ENCODE measurements at places on chromosomes 16 and 17.
A peak's percentile ranks its signal among the peaks of the same experiment; 100 is the strongest.

DNA sequence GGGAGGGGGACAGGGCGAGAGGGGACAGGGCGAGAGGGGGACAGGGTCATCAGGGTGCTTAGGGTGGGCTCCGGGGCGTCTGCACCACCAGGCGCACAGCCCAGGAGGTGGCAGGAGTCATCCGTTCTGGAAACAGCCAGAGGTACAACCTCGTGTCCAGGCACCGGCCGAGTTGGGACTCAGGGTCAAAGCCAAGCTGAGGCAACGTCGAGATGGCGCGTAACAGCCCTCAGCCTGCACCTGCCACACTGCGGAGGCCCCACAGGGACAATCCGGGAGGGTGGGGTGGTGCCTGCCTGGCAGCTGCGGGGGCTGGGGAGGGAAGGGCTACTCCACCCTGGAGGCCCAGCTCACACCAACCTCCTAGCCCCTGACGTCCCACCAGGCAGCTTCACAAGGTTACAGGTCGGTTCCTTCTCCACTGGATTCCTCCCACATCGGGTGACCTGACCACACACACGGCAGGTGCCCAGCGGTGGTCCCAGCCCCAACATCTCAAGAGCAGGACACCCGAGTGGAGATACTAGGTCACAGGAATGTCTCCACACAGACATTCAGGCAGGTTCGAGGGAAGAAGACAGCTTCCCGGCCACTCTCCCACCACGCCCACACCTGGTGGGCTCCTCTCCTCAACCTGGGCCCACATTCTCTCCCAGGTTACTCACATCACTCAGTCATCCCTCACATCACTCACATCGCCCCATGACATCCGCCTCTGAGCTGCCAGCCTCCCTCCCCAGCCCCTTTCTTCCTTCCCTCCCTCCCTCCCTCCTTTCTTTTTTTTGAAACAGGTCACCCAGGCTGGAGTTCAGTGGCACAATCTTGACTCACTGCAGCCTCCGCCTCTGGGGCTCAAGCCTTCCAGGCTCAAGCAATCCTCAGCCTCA lies 47.3 kb downstream of the RPH3AL start:
- no peak for DNase-seq

DNA sequence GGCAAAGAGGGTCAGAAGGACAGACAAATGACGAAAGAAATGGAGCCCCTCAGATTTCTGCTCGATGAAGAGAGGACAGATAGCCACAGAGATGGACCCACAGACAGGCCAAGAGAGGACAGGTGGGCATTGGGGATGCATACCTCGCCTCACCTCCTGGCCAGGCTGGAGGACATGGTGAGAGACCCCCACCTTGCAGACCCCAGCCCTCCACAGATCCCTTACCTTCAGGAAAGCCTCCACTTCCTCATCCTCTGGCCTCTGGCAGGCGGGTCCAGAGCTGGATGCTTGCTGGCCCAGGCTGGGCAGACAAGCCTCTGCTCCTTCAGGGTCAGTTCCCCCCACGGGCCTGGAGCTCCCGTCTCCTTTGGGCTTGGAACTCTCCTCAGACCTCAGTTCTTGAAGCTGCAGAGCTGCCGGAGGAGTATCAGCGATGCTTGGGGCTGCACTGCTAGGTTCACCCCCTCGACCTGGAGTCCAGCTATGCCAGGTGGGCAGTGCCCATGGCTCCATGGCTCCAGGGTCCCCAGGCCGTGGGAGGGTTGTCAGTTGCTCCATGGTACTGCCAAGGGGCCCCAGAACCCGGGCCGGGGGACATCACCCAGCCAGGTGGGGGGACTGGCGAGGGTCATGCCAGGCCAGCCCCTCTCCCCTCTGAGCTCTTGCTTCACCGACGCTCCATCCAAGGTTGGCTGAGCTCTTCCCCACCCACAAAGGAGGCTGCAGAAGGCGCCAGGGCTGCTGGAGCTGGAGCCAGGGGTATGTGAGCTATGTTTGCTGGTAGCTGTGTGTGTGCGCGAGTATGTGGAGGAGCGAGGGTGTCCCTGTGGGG lies 1.0 kb downstream of the TSPOAP1 start:
- DNase-seq, result no peak

- DNase-seq, result no peak
Observed at GRCh38 chr17:71600137-71600789, 520.6 kb upstream of the SOX9 start.

DNA sequence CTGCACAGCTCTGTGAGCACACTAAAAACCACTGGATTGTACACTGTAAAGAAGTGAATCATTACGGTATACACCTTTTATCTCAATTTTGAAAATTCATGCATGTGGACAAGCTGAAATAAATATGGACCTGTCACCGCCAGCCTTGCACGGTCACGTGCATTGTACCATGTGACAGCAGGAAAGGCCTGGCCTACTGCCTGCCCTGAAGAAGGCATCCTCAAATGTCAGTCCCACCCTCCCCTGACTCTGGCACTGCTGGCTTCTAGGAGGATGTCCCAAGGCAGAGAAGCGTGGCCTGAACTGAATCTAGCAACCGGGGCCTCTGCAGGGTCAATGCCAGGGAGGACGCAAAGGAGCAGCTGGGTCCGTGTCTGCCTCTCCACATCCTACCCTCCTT lies 34.6 kb downstream of the SLC38A8 start:
- DNase-seq, result no peak

DNA sequence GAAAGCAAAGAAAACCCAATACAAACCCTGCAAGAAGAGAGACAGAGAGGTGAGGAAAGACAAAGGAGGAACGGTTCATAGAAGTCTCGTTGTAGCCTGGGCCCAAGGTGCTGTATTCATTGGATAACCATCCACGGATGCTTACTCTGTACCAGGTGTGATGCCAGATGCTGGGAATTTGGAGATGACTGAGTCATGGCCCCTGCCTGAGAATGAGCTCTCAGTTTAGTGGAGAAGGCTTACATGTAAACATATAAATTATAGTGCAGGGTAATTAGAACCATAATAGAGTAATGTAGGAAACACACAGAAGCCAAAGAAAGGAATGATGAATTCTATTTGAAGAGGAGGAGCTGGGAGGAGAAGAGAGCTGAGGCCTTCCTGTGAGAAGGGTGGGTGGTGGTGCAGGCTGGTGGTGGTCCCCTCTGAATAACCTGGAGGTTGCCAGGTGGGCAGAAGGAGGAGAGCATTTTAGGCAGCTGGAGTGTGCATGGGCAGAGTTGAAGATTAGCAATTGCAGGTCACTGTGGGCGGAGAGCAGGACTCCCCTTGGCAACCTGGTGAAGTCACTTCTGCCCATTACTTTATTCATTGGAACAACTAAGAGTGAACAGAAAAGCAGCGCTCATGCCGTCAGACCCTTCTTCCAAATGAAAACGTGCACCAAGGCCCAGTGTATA lies 7.7 kb upstream of the ZG16 start:
- no peak for DNase-seq

GRCh38 chr16:6190776-6191175 lies 1093.2 kb upstream of the EEF2KMT start:
- DNase-seq, result no peak

GRCh38 chr17:80323982-80324381 lies 63.3 kb downstream of the RNF213 start:
- no peak for DNase-seq

DNA sequence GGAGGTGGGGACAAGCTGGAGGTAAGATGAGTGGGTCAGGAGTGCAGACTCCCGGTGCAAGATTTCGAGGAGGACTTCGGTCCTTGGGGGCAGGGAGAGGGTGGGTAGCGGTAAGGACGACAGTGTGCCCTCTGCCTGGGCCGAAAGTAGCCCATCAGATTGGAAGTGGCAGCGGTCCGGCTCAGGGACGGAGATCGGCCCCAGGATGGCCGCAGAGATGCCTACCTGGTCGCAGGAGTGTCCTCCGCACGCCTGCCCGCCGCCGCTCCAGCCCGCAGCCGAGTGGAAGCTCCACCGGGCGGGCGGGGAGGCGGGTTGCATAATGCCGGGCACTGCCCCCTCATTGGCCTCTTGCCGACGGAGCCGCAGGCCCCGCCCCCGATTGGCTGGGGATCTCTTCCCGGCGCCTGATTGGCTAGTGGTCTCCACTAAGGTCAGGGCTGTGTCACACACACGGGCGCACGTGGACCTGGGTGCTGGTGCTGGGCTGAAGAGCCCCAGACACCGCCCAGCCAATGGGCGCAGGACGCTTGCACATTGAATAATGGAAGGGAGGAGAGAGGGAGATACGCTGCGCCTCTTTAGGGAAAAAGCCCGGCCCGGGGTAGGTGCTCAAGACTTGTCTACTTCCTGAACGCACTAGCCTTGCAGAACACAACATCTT lies at the start of gene PER1:
PER1 (minus strand) TSS at position 293 of the 664 bp plus-strand sequence. CDS start 1,698 bp downstream, outside the sequence.
- DNase-seq, result peak; percentile 41

DNA sequence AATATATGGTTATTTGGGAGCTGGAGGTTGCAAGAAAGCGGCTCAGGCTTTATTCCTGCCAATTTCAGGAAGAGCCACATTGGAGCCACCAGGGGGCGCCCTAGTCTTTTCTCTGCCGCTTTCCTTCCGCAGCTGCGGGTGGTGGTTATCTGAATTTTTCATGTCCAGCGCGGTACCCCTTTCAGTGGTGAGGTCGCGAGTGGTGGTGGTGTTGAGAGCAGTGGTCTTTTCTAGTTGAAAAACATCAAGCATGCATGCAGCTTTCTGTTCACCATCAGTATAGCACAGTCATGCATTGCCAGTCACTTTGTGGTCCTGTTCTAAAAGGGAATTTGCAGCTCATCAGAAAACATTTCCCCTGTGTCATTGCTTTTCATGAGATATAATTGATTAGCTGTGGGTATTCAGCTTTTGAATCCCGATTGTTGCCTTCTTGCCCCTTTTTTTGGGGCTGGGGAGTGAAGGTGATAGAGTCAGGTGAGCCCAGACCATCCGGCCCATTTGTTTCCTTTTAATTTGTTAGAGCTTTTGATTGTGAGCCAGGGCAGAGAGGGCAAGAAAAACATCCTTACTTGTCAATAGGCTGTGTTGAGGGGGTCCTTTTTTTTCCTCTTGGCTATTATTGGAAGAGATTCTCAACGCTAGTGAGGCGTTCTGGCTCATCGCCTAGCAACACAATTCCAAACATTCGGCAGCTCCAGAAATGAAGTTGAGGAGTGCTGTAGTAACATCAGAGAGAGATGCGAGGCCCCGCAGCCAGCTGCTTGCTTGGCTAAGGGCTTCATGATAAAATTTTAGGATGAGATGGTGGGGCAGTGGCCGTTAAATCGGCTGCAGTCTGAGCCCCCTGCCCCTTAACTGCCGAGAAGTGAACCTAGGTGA lies 119.0 kb downstream of the SNX29 start:
- DNase-seq, result no peak

DNA sequence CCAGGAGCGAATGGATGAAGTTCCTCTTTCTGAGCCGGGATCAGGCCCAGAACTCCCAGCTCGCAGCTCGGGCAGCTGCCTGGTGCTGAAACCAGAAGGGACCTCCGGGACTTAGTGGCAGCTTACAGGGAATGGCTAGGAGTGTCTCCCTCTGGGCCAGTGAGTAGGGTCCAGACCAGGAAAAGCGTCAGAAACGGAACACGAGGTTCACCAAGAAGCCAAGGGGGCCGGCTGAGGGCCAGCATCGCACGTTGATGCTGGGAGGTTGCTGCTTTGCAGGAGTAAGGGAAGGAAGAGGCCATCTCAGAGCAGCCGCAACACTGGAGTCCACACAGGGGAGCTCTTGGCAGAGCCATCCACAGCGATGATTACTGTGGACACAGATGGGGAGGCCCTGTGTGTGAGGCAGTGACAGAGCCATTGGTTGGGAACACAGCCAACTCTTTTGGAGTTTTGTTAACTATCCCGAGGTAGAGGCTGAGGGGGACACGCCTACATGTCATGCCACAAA lies 74.0 kb upstream of the CREBBP start:
- DNase-seq, result no peak

- no peak for DNase-seq
Observed at GRCh38 chr16:19853742-19854542, 30.7 kb downstream of the GPRC5B start.

DNA sequence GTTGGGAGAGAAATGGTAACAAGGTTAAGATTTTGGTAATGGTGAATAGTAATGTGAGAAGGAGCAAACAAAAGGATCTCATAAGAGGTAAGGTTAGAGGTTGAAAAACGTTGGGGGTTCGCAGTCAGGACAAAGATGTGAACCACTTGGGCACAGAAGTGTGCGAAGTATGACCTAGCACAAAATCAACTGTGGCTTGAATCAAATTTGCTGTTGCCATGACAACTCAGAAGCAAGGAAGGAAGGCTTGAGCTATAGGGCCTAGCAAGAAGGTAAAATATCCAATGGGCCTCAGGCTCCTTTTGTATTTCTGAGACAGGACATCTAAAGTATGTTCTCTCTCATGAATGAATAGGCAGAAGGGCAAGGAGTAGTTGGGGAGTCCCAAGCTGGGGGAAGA lies 24.5 kb upstream of the TEKT1 start:
- no peak for DNase-seq

- no peak for DNase-seq
Observed at GRCh38 chr17:40091691-40092397, 8.5 kb downstream of the NR1D1 start.

DNA sequence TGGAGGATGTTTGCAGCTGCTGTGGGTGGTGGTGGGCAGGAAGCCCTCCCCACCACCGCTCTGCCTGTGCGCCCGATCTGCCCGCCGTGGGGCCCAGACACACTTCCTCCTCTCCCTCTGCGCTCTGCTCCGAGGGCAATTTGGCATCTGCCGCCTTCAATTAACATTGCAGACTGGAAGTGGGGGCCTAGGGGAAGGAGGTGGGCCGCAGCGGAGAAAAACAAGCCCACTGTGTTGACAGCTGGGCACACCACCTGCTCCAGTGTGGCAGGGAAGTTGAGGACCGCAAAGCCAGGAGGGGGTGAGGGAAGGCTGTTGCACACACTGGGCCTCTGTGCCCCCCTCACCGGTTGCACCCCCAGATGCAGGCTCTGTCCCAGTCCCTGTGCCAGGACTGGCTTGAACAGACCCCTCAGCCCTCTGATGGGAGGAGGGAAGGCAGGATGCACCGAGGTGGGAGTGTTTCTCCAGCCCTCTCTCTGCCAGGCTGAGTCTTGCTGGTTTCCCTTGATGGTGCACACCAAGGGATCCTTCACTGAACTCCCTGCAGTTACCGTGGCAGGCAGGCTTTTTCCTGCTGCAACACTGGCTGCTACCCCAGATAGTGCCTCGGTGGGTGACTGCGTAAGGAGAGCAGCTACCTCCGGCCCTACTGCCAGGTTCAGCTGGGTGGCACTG lies 72.8 kb upstream of the MED9 start:
- DNase-seq, result no peak

GRCh38 chr17:6471531-6472465 lies 27.5 kb downstream of the PIMREG start:
- no peak for DNase-seq

DNA sequence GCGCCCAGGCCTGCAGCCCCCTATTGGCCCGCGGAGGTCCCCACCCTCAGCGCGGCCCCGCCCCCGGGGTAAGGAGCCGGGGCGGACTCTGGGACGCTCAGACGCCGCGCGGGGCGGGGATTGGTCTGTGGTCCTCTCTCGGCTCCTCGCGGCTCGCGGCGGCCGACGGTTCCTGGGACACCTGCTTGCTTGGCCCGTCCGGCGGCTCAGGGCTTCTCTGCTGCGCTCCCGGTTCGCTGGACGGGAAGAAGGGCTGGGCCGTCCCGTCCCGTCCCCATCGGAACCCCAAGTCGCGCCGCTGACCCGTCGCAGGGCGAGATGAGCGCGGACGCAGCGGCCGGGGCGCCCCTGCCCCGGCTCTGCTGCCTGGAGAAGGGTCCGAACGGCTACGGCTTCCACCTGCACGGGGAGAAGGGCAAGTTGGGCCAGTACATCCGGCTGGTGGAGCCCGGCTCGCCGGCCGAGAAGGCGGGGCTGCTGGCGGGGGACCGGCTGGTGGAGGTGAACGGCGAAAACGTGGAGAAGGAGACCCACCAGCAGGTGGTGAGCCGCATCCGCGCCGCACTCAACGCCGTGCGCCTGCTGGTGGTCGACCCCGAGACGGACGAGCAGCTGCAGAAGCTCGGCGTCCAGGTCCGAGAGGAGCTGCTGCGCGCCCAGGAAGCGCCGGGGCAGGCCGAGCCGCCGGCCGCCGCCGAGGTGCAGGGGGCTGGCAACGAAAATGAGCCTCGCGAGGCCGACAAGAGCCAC lies at the start of gene NHERF1:
NHERF1 (plus strand) TSS at position 100 of the 750 bp plus-strand sequence; CDS start at position 319, 219 bp downstream.
- peak; percentile 92 for DNase-seq

Data from NCI-H187 (cell line).